AG09319 (cell line): ENCODE measurements at places on chromosomes 5 and 9.
A peak's percentile ranks its signal among the peaks of the same experiment; 100 is the strongest.

DNA sequence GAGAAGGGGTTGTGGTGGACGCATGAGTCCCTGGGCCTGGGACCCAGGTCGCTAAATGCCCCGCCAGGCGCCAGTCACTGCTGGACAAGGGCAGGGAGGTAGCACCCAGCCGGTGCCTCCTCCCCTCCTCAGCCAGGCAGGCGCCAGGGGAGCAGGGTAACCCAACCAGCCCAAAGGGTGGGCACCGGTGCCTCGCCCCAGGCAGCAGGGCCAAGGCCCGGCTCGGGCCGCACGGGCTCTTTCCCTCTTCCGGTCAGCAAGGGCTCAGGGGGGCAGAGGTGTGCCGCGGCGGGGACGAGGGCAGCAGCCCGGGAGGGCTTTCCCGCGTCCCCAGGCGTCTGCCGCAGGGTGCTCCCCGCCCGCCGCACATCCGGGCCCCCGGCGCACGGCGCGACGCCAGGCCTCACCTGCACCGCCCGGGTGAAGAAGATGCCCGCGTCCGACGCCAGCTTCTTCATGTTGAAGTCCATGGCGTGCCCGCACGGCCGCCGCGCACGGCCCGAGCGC is 393 bp downstream of the SH3GLB2 start:
- DNase-seq = no peak

GRCh38 chr9:101486693-101487442 is 46.8 kb upstream of the RNF20 start:
- DNase-seq = no peak

DNA sequence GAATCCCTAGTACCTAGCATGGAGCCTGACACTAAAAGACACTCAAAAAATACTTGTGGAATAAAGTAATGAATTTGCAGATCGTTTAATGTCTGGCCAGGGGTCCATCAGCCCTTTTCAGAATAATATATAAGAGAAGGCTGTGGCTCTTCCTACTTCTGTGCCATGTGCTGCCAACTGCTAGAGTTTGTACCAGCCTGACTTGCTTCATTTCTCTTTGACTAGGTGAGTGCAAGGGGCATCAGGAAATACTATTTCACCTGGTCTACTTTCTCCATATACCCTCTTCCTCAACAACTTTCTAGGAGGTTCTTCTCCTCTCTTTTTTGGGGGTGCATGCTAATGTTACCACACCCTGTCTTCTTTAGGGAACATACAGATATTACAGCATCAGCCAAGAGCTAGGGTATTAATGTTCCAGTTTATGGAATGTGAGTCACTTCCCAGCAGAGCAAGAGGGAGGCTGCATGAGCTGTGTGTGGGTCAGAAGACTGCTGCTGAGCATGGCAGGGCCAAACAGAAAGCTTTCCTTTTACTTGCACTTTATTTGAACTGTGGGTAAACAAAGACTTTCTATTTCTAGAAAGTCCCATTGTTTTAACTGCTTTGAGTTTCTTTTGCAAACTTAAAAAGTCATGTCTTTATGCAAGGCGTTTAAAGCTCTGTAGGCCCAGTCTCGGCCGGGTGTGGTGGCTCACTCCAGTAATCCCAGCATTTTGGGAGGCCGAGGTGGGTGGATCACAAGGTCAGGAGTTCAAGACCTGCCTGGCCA is 158.9 kb downstream of the ADAMTSL1 start:
- peak; percentile 31 for DNase-seq

GRCh38 chr5:179119415-179120170 is 59.4 kb downstream of the ZNF354C start:
- DNase-seq = no peak

DNA sequence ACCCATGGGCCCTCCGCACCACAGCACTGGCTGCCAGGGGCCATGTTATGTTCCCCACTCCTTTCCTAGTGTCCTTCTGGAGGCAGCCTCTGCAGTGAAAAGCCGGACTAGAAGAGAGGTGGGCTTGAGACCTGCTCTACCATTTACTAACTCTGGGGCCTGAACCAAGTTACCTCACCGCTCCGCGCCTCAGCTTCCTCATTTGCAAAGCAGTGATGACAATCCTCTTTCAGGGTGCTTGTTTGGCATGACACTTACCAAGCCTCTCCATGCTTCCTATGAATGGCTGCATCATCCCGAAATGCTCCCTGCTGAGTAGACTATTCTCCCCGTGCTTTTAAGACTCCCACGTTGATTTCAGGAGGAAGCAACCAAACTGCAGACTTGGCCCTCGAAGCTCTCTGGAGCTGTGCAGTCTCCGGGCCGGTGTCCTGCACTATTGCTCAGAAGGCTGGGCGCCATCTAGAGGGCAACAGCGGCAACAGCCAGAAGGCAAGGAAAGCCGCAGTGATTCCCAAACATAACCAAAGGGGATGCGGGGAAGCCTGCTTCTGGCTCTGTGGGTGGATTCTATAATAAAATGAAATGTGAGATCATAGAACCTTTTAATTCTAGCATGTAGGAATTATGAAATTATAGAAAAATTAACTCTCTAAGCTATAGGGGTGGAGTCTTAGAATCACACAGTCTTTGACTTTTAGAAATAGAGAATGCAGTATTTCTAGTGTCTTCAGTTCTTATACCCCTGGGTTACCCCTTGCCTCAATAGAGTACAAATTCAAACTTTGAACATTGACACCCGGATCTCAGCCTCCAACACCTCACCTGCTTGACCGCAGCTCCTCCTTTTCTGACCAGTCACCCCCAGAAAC is 599.8 kb upstream of the BRINP1 start:
- peak; percentile 62 for DNase-seq

GRCh38 chr9:133714606-133715294 is 23.4 kb downstream of the SARDH start:
- DNase-seq = no peak

- DNase-seq = no peak
Observed at GRCh38 chr5:107380654-107381053, 290.1 kb downstream of the EFNA5 start.
